ENCODE measurements at places on chromosomes 1 and 21.
A peak's percentile ranks its signal among the peaks of the same experiment; 100 is the strongest.

DNA sequence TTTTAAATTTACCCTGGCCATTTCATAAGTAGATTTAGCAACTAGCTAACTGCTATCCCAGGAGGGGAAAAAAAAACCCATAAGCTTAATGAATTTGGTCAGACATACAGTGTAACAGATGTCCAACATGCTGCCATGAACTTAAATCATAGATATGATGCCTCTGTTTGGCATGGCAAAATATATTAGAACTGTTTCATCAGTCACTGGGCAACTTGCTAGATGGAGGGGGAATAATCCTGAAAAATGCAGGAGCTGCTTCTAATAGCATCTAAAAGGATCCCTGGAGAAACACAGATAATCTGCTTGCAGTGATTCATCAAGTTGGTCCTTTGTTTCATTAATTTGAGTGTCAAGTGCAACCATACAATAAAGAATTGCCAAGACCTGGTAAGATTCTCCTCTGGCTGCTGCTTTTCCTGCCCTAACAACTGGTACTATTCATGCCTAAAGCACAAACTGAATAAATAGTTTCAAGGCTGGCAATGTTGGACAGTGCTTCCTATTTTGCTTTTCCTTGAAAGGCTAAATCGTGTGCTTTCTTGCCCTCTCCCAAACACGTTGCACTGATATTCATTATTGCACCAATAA is 1.5 kb upstream of the ST6GALNAC5 start:
- DNase-seq, result no peak

GRCh38 chr1:180623579-180624347 is 8.1 kb upstream of the XPR1 start:
- no peak for DNase-seq

- DNase-seq, result no peak
These were observed 3.0 kb upstream of the TMEM52 start for GRCh38 chr1:1921901-1922701.

GRCh38 chr1:65668368-65668767 is 124.3 kb upstream of the PDE4B start:
- DNase-seq, result no peak

DNA sequence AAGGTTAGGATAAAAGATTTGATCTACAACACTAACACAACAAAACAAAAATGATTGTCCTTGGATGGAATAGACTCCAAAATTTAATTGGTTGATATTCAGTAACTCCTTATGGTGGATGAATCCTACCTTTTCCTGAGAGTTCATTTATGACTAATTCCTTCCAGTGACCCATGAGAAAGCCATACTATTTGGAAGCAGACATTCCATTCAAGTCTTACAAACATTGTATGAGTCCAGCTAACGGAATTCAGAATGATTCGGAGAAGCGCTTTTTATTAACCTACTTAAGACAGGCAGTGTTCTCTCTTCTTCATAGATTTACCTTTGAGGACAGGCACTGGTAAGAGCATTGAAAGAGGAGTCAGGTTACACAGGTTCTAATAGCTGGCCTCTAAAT is 155.6 kb upstream of the ZNF648 start:
- no peak for DNase-seq

DNA sequence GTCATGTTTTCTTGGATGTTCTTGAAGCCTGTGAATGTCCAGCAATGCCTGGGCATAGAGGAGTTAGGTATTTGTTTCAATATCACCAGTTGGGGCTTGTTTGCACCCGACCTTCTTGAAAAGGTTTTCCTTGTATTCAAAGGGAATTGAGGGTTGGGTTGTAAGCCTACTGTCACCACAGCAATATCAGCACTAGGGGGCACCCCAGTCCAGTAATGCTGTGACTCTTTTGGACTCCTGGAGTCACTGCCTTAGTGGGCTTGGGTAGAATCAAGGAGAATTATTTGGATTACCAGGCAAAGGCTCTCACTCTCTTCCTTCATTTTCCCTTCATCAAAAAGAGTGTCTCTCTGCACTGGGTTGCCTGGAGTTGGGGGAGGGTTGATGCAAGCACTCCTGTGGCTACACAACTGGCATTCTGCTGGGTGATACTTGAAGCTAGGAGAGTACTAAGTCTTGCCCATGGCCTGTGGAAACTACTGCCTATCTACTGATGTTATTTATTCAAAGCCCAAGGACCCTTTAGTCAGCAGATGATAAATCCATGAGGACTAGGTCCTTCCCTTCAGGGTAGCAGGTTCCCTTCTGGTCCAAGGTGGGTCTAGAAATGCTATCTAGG is 34.5 kb downstream of the OR10R2 start:
- peak; percentile 34 for DNase-seq

DNA sequence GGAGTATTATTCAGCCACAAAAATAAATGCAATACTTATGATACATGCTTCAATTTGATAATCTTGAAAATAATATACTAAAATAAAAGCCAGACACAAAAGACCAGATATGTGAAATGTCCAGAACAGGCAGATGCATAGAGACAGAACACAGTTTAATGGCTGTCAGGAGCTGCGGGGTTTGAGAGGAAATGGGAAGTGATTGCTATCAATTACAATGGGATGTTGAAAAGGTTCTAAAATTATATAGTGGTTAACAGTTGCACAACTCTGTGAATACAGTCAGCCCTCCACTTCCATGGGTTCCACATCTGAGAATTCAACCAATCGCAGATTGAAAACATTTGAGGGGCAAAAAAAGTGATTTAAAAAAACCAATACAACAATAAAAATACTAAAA is 54.0 kb downstream of the LTN1 start:
- no peak for DNase-seq

DNA sequence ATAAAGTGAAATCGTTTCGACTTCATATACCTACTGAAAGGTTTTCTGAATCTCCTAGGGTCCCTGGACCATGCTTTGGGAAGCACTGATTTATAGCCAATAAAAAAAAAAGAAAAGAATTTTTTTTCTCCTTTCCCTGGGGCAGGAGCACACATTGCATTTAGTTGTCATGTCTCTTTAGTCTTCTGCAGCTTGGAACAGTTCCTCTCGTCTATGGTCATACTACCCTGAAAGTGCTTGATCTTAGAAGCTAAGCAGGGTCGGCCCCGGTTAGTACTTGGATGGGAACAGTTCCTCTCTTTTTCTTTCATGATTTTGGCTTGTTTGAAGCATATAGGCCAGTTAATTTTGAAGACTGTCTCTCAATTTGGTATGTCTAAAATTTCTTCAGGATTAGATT is 3.7 kb upstream of the SERPINC1 start:
- DNase-seq, result no peak

DNA sequence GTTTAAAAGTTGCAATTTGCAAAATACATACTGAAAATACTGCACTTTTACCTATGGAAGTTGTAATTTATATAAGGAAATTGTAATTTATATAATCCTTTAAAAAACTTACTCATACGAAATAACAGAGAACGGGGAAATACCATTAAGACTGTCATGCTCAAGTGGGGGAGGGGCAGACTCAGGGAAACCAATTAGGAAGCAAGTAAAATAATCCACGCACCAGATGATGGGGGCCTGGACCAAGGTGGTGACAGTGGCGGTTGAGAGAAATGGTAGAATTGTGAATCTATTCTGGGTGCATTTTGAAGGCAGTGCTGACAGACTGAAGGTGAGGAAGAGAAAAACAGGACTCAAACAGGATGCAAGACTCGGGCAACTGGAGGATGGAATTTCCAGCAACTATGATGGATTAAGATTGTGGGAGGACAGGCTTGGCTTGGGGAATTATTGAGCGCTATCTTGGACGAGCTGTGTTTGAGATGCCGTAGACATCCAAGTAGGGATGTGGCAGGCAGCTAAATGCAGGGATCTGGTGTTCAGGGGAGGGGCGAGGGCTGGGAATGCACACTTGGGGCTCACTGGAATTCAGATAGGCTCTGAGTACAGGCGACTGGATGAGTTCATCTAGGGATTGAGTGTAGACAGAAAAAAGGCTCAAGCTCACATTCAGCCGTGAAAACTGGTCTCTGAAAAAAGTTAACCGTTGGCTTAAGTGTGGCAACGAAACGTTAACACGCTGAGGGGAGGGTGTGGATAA is 977 bp downstream of the LCA5L start:
- DNase-seq, result no peak

DNA sequence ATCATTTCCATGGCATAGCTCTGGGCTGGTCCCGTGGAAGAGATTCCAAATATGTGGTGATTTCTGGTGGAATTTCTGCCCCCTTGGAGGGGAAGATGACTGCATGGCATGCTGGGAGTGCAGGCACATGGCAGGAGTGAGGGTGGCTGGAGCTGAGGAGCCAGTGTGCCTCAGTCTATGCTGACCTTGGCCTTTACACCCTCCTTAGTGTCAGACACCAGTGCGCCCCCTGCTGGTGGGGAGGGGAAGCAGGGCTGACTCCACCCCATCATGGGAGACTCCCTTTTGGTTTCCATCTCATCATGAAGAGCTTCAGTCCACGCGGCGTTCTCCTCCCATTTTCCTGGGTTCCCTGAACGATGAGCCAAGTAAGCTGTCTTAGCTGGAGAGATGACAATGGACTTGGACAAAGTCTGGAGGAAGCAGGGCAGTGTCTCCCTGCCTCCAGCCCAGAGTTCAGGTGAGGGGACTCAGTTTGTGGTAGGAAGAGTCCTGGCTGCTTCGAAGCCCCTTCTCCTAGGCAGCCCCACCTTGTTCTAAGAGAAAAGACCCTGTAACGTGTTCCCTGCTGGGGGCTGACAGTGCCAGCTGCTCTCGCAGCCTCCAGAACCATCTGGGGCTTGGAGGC is 10.3 kb downstream of the ALX3 start:
- DNase-seq, result peak; percentile 21

GRCh38 chr1:109671067-109671466 is 3.2 kb downstream of the GSTM2 start:
- DNase-seq, result no peak

GRCh38 chr1:67609577-67610341 is 75.2 kb upstream of the GADD45A start:
- DNase-seq, result no peak

DNA sequence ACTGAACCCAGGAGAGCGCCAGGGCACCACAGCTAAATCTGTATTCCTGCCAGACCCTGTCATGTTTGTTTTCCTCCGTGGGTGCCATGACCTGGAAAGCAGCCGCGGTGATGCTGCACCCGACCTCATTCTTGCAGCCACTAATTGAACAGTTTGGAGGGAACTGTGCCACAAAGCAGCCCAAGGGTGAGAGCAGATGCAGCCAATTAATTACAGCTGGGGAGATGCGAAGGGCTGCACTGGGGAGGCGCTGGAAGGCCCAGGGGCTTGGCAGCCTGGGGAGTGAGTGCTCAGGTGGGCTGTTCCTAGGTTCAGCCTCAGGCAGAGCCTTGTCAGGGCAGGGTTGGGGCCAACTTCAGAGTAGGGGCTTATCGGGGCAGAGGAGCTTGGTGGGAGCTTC is 158.4 kb upstream of the CD34 start:
- DNase-seq, result peak; percentile 70

- DNase-seq, result no peak
These were observed 138.7 kb upstream of the ZNF648 start for GRCh38 chr1:182200025-182200812.

- no peak for DNase-seq
These were observed 104.0 kb upstream of the PPM1J start for GRCh38 chr1:112818990-112819689.

DNA sequence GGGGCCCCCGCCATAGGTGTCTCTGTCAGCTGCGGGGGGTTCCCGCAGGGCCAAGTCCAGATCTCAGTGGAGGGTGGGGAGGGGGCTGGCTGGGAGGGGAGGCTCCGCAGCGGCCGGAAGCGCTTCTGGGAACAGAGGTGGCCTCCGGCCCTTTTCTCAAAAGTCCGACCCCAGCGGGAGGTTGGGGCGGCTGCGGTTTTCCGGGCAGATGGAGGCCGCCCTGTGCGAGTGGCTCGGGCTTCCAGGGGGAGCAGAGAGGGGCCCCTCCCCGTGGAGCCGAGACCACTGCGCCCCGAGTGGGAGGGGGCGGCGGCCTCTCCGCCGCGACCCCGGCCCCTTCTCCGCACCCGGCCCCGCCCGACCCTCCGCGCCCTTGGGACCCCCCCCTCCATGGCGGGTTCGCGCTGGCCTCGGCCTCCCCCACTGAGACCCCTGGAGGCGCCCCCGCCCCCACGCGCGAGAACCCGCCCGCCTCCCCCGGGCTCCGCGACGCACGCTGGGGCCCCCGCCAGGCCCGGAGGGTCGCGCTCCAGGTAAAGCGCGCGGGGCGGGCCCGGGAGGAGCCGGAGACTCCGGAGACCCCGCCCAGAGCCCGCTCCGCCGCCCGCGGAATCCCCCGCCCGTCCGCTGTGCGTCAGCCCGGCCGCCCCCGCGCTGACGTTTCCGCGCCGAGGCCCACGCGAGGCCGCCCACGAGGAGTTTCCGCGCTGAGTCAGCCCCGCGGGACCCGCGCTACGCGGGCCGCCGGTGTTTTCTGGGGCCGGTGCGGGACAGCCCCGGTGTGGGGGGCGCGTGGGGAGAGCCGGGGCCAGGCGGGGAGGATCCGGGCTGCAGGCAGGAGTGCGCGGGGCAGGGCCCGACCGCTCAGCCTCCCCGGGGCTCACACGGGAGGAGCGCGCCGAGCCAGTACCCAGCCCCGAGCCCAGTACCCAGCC is 5.2 kb downstream of the TNFRSF18 start:
- peak; percentile 9 for DNase-seq

DNA sequence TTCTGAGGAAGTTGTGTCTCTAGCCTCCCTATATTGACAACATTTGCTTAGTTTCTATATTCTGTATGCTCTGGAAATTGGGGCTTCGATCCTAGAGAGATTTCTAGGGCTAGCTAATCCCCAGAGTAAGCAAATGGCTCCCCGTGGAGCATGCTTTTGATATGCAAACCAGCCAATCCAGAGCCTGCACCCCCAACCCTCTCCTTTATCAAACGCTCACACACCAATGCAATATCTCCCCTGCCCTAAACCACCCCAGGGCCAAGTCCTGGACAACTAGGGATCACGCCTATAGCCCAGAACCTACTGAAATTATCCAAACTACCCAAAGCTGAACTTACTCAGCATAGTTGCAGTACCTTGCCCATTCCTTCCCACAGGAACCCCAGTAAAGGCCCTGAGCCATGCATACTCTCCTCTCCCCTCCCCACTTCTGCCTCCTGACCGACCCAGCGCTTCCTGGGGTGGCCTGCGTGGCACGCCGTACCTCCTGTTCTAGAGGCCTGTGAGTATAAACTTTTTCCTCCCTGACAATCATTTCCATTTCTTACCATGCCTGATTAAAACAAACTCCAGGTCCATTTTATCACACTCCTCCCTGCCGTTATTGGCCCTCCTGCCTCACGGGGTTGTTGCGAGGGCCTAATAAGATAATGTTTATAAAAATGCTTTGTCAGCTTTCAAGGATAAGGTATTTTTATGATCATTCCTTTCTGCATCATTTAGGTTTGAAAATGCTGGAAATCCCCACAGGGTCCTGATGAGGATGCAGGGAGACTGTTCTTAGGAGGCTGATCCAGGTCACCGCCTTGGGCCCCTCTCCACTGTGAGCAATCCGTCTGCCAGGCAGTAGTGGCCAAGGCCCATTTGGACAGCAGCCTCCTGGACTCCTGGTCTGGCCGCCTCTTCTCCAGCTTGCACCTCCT is 102.7 kb downstream of the TENT5C start:
- no peak for DNase-seq

- DNase-seq, result no peak
These were observed 6.2 kb upstream of the RRP1 start for GRCh38 chr21:43783098-43783700.

DNA sequence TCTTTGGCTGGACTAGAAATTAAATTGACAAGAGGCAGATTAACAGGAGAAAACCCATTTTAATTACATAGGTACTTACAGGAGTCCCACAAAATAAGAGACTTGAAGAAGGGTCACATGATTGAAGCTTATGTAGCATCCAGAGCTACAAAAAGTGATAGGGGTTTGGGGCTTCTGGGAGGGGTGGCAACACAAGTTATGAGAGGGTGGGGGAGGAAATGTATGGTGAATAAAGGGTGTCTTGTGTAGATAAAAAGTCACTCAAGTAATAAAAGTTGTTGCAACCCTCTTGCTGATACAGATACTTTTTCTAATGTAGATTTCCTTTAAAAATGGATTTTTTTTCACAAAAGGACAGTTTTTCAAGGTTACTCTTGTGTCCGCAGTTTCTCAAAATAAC is 24.0 kb downstream of the USP25 start:
- DNase-seq, result no peak

Data from NCI-H1105 treated with DMSO at 0.1 percent for 48 hours (cell line).